ENCODE measurements at places on chromosomes 4 and X.

GRCh38 chrX:7891928-7892327 is 35.3 kb downstream of the PNPLA4 start:
- no peak for DNase-seq

GRCh38 chr4:24002330-24002966 is 112.6 kb upstream of the PPARGC1A start:
- DNase-seq: no peak

DNA sequence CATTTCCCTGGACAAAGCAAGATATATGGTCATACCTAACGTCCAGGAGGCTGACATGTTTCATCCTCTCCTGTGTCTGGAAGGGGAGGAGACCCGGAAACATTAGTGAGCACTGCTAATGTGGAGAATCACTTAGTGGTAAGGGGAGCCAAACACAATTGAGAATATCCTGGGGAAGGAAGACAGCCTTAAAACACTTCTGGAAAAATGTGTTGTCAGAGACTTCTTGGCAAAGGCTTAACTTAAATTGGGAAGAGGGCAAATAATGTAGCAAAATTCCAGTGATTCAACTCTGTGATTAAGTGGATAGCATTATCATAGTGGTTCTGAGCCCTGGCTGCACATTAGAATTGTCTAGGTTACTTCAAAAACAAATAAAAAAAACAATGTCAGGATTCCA is 39.5 kb downstream of the SPARCL1 start:
- DNase-seq: no peak

- DNase-seq: no peak
Measured at GRCh38 chr4:164357957-164358356, 396.0 kb upstream of the SMIM31 start.

- DNase-seq: no peak
Measured at GRCh38 chrX:149487292-149487691, 17.8 kb downstream of the IDS start.

DNA sequence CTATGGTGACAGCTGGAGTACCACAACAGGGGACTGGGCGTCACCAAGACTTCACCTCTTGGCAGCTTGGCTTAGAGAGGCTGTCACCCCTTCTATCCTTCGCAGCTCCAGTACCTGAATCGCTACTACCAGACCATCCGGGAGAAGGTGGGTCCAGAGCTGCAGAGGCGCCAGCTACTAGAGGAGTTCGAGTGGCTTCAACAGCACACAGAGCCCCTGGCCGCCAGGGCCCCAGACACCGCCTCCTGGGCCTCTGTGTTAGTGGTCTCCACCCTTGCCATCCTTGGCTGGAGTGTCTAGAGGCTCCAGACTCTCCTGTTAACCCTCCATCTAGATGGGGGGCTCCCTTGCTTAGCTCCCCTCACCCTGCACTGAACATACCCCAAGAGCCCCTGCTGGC is 11.6 kb upstream of the SASH3 start:
- DNase-seq: no peak

DNA sequence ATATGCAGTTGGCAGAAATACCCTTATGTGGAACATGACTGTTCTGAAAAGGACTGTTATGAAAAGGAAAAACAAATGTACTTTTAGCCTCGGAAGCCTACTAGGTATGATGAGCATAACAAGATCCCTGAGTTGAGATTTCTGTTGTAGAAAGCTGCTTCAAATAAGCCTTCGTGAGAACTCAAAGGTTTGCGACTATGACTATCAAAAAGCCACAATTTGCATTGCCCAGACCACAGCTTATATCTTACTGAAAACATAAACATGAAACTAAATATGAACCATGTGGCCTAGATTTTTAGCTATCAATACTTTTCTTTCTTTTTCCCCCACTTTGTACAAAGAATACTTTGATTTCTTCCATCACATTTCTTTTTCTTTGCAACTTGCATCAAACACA is 398.2 kb upstream of the LCORL start:
- no peak for DNase-seq

DNA sequence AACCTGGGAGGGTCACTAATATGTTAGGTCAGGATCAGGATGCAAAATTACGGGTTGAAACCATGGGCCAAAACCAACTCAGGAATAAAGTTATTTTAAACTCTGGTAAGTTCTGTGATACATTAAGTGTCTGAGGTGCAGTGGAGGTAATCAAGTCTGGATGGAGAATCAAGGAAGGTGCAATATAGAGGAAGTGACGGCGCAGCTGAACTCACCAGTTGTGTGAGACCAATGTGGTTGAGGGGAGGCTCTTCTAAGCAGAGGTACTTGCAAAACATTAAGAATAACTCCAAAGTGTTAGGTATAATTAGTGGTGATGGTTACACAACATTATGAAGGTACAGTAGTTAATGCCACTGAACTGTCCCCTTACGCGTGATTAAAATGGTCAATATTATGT is 19.7 kb downstream of the GAB3 start:
- DNase-seq: no peak

DNA sequence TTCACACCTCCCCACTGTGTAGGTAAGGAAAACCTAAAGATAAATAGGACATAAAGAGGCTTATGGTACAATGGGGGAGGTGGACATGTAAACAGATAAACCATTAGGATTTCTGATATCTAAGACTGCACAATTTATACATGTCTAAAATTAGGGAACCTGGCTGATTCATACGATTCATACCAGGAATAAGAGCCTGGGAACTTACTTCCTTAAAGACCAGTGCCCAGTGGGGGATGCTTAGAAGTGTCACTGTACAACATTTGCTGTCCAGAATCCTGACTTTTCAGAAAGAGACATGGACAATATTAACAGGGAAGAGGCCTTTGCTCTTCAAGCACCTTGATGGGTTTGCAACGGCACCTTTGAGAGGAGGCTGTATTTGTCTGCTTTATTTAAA is 116.8 kb upstream of the KIT start:
- DNase-seq: no peak

DNA sequence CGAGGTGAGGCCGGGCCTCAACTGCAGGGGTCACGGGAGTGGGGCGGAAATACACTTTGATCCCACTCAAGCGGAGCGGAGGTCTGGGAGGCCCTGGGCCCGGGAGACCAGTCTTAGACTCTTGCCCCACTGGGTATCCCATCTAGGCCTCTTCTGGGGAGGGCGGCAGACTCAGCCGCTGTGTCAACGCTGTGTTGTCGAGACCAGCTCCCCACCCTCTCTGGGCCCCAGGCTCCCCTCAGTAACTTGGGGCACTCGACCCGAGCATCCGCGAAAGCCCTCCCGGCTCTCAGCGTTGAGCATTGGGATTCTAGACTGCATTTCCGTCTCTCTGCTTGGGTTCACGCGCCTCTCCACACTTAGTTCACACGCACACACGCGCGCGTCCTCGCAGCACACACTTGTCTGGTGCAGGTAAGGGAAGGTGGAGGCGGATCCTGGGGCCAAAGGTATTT is 1.7 kb downstream of the NKX3-2 start:
- DNase-seq: no peak

DNA sequence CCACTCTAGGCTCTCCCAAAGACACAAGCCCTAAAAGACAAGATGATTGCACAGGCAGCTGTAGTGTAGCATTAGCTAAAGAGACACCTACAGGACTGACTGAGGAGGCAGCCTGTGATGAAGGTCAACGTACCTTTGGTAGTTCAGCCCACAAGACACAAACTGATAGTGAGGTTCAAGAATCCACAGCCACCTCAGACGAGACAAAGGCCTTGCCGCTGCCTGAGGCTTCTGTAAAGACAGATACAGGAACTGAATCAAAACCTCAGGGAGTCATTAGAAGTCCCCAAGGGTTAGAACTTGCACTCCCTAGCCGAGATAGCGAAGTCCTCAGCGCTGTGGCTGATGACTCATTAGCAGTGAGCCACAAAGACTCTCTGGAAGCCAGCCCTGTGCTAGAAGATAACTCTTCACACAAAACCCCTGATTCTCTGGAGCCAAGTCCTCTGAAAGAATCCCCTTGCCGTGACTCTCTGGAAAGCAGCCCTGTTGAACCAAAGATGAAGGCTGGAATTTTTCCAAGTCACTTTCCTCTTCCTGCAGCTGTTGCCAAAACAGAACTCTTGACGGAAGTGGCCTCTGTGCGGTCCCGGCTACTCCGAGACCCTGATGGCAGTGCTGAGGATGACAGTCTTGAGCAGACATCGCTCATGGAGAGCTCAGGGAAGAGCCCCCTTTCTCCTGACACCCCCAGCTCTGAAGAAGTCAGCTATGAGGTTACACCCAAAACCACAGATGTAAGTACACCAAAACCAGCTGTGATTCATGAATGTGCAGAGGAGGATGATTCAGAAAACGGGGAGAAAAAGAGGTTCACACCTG is 306.3 kb downstream of the ANK2 start:
- DNase-seq: no peak

GRCh38 chr4:102639598-102639997 is 121.2 kb downstream of the MANBA start:
- DNase-seq: no peak

DNA sequence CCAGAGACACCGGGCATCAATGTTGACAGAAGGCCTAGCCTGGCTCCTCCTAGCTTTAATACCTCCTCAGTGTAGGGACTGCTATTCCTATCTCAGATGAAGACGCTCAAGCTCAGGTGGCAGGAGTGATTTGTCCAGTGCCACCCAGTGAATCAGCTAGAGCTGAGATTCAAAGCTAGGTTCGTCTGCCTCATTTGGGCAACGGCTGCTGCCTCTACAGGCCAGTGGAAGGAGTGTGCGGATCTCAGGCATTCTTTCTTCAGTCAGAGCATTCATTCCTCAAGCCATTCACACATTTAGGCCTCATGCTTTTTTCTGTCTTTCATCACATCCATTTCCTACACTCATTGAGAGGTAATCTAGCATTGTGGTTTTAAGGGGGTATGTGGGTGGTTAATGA is 7.3 kb downstream of the TSR2 start:
- DNase-seq: no peak

- DNase-seq: no peak
Measured at GRCh38 chrX:139828033-139828432, 104.8 kb downstream of the ATP11C start.

GRCh38 chrX:137031039-137031438 is 2.8 kb downstream of the GPR101 start:
- DNase-seq: no peak

DNA sequence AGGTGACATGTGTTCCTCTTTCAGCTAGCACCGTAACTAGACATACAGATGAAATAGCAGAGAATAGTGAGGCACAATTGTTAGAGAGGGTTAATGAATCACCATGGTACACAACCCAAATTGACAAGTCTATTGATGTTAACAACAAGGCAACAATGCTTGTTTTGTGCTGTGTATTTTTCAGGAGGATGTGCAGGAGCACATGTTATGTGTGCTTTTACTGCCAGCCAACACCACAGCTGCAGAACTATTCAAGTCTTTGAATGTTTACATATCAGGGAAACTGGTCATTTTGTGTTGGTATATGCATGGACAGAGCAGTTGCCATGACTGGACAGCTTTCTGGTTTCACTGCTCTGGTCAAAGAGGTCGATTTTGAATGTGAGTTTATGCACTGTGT is 32.8 kb downstream of the STBD1 start:
- DNase-seq: no peak

GRCh38 chrX:88416002-88416401 is 331.0 kb upstream of the CPXCR1 start:
- DNase-seq: no peak

DNA sequence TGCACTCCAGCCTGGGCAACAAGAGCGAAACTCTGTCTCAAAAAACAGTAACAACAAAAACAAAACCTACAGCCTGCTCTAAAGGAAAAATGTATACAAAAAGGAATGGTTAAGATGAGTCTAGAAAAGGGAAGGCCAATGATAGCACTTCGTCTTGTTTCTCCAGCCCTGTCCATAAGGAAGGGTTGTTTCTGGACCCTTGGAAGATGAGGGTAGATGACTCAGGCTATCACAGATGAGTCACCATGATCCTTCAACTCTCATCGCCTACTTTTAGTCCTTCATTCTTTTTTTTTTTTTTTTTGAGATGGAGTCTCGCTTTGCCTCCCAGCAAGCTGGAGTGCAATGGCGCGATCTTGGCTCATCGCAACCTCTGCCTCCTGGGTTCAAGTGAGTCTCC is 8.8 kb downstream of the PLA2G12A start:
- no peak for DNase-seq

DNA sequence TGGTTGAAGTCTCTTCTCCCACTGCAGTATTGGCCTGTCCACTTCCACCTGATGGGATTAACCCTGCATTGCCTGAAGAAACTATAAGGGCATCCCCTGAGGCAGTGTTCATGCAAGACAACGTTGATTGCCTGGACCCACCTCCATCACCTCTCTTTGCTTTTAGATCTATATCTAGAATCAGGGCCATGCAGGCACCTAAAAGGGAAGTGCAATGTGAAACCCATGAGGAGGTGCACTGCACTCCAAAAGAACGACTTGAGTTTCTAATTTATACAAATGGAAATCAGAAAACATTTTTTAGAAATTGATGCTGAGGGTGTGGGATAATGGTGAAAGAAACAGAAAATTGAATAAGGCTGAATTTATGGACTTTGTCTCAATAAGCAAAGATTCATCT is 694.4 kb downstream of the TRAM1L1 start:
- DNase-seq: no peak

DNA sequence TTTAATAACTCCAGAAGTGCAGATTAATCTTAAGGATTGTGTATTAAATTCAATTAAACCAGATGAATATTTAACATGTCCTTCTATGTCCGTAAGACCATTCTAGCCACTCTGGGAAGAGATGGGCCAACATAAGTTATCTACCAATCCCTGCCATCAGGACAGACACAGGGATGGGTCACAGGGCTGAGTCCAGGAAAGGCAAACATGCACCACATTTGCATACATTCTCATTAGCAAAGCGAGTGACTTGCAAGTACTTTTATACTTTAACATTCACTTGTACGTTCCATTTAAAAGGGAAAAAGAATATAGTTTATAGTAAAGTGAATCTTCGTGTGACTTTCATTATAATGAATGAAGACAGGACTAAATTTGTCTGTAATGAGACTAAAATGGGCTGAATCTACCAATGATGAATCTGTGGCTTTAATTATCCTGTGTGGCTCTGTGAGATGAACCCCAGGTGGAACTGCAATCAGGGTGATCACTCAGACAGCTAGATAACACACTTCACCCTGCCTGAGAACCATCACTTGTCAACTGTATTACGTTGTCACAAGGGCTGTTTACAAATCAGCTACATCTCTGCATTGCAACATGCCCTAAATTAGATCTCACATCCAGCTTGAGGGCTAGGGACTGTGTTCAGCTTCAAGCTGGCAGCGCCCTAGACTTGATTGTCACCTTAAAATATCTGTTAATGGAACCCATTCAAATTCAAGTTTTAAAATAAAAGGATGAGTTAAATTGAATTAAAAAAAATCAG is 77.2 kb downstream of the SH3KBP1 start:
- DNase-seq: no peak

DNA sequence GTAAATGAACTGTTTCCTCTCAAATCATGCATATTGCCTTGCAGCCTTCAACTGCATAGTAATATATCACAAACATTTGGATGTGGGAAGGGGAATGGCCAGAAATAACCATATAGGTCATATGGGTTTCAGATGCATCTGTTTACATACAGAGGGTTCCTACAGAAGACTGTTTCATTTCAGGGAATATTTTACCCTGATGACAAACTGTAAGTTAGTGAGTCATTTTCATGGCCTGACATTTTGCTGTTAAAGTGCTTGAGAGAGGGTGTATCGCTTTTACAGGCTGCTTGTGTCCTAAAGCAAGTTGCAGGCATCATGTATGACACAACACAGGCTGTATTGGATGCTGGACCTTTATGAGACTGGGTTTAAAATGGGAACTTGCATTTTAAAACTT is 25.5 kb upstream of the AMOT start:
- no peak for DNase-seq
